ENCODE measurements at places on chromosomes 1 and 21.

DNA sequence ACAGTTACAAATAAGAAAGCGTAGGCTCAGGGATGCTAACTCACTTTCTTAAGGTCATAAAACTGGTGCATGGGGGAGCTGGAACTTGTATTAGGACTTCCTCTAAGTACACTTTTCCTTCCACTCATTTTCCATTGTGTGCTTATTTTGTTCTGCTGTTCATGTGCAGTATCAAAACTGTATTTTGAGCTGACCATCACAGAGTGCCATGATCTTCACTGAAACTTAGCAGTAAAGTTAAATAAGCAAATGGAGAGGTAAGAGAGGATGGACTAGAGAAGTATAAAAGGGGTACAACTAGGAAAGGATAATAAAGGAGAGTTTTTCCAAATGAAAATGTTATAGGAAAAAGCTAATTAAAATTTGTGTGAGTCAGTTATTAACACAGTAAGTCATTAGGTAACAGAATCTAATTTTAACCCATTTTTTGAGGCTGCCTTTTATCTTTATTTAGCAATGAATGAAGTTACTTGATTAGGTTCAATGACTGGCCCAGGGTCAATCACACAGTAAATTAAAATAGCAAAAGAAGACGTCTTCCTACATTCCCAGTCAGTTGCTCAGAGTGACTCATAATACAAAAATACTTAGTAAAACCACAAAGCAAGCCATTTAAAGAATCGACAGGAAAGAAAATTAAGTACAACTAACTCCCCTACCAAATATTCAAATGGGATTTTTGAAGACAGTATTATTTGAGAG is 165.8 kb upstream of the C1orf105 start:
- no peak for DNase-seq

DNA sequence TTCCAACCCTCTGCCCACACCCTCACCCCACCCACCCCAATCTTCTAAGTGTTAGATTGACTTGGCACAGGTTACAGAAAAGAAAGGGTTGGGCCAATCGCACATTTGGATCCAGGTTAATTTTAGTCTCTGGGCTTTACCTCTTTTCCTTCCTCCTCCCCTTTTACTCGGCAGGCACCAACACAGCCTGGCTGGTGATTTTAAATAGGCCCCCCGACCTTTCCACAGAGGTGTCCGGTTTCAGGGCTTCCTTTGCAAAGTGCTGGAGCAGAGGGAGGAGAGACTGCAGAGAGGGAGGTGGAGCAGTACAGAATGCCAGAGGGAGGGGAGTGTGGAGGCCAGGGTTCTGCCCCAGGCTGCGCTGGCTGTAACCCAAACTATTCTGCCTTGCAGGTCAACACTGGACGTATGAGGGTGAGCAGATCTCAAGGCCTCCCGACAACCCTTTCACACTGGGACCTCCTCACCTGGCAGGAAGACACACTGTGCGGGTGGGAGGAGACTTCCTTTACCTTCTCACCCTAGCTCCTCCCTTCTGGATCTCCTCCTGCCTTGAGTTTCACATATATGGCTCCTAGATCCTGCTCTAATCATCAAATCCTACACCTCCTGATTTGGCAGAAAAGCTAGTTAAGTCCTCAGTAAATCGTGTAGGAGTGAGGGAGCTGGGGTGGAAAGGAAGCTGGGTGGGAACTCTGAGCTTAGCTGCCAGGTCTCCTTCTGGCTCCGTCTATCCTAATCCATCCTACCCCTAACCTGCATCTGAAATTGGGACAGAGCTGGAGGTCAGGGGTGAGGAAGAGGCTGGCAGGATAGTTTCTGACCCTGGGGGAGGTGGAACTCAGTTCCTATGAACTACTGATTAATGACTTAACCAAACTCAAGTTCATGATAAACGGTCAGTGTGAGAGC is 2.4 kb downstream of the CA14 start:
- peak; percentile 92 for DNase-seq

GRCh38 chr1:5983361-5984103 is 8.7 kb downstream of the NPHP4 start:
- DNase-seq, result no peak

DNA sequence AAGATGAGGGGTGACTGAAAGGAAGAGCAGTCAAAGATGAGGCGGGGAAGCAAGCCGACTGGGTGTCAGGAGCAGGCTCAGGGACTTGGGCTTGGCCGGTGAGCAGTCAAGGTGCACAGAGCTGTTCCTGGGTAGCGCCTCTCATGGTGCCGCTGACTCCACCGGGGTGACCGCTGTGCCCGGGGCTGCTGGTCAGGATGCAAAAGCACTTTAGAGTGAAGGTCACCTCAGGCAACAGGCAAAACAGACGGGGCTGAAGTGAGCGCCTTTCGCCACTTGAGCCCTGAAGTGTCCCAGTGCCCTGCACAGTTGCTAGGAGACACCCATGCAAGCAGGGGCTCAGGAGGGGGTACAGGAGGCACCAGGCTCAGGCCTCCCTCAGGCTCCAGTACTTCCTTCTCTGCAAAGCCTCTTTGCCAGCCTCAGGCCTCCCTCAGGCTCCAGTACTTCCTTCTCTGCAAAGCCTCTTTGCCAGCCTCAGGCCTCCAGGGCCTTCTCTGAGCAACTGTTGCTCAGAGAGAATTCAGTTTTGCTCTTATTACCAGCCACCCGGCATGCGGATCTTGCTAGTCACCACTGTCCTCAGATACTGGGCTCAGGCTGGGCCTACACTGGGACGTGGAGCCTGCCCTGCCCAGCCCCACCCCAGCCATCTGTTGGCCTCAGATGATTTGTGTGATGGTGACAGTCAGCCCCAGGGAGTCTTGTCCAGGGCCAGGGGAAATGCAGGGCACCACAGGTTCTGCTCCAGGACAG is 99.7 kb upstream of the IRF2BP2 start:
- no peak for DNase-seq

DNA sequence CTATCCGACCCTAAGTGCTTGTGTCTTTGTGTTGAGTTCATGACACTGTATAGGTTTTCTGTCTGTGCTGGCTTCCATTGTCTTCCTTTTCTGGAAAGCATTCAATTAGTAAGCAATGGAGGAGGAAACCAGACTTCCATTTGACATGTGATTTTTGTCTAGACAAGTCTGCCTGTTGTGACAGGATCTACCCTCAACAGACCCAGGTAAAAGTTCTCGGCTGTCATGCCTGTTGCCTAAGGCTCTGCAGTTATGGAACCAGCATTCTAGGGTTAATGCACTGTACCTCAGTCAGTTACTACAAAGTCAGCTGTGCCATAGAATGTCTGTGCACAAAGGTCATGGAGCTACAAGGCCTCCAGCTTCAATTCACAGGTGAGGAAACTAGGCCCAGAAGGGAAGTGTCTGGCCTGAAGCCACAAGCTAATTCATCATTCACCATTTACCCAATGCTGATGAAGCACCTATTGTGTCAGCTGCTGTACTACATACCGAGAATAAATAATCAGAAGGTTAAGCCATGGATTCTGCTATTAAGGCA is 72.3 kb downstream of the PLPP3 start:
- DNase-seq, result no peak

GRCh38 chr1:13699936-13700520 is at the start of gene PRDM2:
Gene PRDM2 (plus strand): TSS chr1:13700188. CDS start chr1:13715606, 15,418 bp downstream.
- peak; percentile 54 for DNase-seq

DNA sequence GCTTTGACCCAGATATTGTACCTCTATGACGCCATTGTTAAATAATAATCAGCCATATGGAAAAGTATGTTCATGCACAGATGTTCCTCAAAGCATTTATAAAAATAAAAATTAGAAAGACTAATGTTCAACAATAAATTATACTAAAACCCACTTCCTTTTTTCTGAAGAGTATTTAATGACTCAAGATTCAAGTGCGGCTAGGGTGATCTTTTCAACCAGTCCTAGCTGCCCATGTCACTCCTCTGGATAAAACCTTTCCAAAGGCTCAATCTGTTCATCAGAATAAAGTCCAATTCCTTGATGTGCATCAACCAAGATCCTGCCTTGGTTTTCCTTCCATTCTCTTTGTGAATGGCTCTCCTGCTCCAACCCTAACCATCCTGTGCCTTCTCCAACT is 292.0 kb downstream of the VAV3 start:
- DNase-seq, result no peak

GRCh38 chr1:67601955-67602354 is 83.0 kb upstream of the GADD45A start:
- no peak for DNase-seq

- no peak for DNase-seq
Observed at GRCh38 chr1:62908168-62908695, 124.3 kb downstream of the ATG4C start.

DNA sequence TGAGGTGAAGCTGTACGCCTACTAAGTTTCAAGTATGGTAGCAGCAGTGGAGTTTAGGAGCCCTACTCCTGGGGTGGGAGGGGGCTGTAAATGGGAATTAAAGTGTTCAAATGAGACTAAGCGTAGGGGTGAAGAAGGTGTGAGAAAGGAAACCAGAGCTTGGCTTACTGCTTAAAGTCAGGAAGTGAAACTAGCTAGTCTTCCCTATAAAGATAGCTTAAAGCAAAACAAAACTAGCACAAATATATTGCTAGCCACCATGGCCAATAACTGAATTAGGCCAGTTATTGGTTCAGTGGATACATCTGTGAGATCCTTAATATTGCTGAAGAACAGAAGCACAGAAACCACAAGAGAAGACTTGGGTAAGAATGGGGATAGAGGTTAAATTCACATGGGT is 492.2 kb upstream of the PKN2 start:
- no peak for DNase-seq

DNA sequence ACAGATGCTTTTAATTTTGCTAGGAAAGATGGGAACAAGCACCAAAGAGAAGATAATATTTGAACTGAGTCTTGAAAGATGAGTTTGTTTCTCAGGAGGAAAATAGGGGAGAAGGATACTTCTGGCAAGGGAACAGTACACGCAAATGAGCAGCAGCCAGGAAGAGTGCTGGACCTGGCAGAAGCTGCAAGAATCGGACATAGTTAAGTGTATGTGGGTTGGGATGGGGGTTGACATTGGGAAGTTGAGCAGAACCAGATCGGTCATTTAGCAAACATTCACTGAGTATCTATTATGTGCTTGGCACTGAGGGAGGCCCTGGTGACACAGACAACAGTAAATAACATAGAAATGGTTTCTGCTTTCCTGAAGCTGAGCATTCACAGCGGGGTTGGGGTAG is 198.8 kb downstream of the PLPP3 start:
- no peak for DNase-seq

- no peak for DNase-seq
Observed at GRCh38 chr1:26693599-26694572, 1.9 kb upstream of the ARID1A start.

DNA sequence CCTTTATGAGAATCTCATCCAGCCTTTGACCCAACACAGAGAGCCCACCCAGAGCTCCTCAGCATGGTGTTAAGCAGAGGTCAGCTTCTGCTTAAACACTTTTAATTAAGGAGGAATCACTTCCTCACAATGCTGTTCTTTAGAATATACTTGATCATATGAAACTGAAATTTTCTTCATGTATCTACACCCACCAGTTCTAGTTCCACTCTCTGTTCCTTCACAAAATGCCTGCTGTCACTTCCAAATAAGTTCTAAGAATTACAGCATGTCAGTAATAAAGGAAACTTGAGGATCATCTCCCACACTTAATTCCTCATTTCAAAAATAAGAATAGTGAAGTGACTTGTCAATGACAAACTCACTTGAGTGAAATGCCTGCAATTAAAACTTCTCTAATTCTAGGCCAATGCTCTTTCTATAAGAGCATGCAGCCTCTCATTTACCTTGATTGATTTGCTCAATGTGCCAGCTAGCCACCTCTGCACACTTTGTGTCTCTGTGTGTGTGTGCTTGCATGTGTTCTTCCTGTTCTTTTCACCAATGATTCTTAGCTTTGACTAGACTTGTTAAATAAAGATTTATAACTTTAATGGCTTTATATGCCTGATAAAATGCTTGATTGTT is 356.3 kb downstream of the PLPP3 start:
- DNase-seq, result no peak

- DNase-seq, result peak; percentile 16
Observed at GRCh38 chr1:40785446-40785845, 1.9 kb downstream of the KCNQ4 start.

DNA sequence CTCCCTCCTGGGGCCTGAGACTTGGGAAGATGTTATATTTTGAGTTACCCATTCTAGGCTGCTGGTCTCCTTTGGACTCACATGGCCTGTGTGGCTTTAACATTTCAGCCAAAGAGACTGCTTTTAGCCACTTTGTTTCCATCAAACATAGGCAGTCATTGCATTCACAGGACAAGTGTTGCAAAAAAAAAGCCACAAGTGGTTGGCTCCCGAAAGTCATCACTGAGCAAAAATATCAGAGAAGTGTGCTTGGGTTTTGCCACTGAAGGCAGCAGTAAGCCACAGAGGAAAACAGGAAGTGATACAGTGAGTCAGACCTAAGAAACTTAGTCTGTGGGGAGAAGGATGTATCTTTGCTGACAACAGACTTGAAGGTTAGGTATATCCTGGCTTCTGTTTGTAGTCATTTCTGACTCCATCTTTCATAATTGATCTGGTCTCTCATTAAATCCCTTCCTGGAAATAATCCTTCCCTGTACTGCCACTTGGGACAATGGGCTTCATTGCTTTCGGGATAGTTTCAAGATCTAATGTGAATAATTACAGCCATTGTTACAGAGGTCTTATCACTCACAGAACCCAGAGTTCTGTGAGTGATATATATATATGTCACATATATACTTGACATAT is 80.9 kb downstream of the COLGALT2 start:
- DNase-seq, result no peak

DNA sequence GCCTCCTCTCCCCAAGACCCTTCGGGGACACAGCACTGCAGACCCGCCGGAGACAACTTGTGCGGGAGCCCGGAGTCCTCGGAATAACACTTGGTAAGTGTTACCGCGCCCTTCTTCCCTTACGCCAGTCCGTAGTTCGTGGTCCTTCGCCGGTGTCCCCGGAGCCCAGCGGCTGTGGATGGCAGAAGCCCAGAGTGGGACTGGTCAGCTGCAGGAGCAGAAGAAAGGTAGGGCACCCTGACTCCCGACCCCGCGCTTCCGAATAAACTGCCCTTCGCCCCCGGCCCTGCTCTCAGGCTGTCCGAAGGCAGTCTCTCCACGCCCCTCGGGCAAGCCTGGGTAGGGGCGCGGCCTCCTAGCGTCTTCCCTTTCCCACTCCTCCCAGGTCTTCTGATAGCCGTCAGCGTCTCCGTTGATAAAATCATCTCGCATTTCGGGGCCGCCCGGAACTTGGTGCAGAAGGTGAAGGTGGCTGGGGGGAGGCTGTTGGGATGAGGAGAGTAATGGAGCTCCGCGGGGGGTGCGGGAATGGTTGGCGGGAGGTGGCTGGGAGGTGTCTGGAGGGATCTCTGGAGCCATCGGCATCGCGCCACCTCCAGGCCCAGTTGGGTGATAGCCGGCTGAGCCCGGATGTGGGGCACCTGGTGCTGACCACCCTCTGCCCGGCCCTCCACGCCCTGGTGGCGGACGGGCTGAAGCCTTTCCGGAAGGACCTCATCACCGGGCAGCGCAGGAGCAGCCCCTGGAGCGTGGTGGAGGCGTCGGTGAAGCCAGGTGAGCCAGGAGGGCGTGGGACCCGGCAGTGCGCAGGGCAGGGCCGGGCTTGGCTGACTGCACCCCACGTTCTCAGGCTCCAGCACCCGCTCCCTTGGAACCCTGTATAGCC is 4.3 kb downstream of the RUSC1 start:
- no peak for DNase-seq

- no peak for DNase-seq
Observed at GRCh38 chr1:150793221-150793620, 14.8 kb downstream of the CTSK start.

- peak; percentile 63 for DNase-seq
Observed at GRCh38 chr1:111990026-111990877, 784 bp upstream of the KCND3 start.

All from right lobe of liver (tissue), 6 donors.